ENCODE measurements at places on chromosomes 7 and 10. TPM values are rescaled to one million over a fixed set of nuclear protein-coding genes. Genes with fewer than 3 reads are reported as not detected.

Gene UNC5B
- total RNA-seq: 4.1 TPM

Gene HOXA1
- 0.98 TPM for total RNA-seq

DNA sequence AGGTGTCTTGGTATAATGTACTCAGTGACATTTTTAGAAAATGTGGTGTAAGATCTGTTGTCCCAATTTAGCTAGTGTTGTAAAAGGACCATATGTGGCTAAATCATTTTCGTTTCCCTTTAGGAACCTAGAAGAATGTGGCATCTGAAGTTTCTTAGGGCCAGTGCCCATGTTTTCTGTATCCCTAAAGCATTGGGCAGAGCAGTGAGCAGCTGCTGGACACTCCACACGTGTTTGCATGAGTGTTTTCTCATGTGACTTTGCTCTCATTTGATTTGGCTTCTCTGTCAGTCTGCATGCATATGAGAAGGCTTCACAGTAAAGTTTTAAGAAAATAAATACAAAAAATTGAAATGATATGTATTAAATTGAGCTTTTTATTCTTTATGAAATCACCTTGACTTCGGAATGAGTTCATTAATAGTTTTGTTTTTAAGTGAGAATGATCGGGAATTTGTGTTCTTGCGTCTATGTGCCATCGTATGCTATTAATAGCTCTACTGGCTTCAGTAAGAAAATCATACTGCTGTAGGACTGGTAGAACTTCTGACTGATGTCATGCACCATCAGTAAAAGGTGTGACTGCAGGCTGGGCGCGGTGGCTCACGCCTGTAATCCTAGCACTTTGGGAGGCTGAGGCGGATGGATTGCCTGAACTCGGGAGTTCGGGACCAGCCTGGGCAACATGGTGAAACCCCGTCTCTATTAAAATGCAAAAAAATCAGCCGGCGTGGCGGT is 61.3 kb downstream of the RBM33 start:
- no peak for DNase-seq

DNA sequence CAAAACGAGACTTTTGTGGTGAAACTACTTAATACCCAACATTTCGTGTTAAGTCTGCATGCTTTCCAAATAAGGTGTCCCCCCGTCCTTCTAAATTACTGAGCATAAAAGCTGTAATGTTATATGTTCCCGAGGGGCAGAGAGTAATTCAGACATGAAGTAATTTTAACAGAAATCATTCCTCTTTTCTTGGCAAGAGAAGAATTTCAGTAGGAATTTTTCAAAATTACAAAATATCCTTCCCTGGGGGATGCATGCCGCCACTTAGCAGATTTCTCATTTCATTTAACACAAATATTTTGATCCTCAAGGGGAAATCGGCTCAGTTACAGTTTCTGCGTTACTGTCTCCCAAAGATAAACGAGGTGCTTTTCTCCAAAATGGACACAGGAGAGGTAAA is 213.2 kb upstream of the RHOBTB1 start:
- no peak for DNase-seq

- no peak for DNase-seq
Measured at GRCh38 chr10:22992075-22992474, 64.2 kb downstream of the ARMC3 start.

- DNase-seq: no peak
Measured at GRCh38 chr10:110916554-110917346, 2.2 kb downstream of the BBIP1 start.

DNA sequence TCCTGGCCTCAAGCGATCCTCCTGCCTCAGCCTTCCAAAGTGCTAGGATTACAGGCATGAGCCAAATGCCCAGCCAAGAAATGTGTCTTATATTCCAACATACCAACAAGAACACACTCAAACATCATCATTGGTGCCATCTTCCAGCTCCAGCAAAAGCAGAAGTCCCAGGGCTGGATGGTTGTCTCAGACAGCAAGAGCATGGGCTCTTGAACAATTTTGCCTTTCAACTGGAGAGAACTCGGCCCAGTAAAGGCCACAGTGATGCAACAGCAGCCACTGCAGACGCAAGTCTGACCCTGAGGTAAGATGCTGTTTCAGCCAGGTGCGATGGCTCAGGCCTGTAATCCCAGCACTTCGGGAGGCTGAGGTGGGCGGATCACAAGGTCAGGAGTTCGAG is 52.8 kb upstream of the NFE2L3 start:
- DNase-seq: no peak

DNA sequence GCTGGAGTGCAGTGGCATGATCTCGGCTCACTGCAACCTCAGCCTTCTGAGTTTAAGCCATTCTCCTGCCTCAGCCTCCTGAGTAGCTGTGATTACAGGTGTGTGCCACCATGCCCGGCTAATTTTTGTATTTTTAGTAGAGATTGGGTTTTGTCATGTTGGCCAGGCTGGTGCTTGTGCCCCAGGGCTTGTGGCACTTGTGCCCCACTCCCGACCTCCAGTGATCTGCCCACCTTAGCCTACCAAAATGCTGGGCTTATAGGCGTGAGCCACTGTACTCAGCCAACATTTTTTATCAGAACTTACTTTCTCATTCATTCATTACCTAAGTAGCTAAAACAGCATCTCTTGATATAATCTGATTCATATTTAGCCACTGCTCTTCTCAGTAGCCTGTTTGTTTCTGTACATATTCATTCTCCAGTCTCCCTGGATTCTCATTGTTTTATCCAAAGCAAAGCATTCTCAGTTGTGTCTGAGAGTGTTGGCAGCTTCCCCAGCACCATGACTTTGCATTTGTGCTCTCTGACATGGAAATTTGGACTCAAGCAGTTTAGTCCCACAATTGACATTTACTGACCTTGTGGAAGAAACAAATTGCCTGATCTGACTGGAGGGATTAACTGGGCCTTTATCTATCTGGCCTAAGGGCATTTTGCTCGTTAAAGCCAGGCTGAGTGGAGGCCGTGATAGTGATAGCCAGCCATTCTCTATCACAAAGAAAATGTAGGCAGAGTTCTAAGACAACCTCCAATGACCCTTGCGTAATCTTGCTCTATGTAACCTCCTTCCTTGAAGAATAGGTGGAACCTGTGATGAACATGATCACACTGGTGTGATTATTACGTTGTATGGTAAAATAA is 44.9 kb downstream of the AKR1B15 start:
- DNase-seq: peak; percentile 90

DNA sequence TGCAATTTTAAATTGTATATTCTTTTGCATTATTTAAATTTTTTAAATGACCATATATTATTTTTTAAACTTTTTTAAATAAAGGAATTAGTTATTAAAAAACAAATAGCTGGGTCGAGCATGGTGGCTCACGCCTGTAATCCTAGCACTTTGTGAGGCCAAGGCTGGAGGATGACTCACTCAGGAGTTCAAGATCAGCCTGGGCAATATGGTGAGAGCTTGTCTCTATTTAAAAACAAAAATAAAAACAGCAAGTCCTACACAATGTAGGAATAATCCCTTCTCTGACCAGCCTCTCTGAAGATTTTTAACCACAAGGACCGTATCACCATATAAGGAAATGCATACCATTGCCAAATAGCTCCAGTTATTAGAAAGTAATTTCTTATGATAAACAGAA is 19.6 kb downstream of the NOC3L start:
- no peak for DNase-seq

DNA sequence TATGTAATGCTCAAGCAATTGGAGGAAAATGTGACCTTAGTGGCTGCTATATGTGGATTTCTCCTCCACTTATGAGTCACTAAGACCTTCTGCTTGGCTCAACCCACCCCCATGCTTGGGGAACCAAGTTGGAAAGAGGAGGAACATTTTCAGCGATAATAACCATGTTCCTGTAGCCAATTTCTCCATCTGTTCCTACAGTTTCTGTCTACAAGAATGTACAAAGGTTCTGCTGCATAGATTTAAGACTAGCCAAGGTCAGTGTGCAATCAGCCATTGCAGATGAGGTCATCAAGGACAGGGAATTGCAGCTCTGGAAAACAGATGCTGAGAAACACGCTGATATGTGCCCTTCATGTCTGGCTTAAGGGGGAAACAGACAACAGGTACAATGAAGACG is 5.6 kb upstream of the NRCAM start:
- no peak for DNase-seq

DNA sequence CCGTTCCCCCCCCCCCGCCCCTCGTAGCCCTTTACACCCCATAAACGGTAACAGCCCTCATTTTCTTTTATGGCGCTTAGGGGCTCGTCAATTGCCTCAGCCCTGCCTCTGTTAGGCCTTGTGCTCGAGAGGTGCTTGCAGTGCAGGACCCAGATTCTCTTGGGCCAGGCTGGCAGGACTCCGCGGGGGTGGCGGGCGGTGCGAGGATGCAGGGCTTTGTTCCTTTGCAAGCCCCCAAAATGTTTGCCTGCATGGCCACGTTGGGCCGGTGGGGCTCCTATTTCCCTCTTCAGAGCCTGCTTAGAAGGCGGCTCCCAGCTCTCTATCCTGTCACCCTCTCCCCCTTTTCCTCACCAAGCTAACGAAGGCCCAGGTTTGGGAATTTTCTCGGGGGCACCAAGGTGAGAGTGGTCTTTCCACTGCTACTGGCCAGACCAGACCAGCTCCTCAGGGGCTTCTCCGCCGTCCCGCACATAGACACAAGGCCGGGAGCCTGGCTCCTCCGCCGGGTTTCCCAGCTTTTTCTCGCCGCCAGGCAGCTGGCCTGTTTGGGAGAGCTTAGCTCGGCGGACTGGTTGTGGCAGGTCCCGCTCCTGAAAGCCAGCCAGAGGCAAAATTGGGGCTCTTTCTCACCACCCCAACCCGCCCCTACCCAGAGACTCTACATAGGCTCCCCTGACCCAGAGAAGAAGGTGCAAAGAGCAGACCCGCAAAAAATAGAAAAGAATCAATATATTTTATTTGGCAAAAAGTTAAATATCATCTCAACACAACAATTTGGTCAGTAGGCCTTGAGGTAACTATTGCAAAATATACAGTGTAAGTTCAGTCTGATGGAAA is 3.4 kb downstream of the HOXA9 start:
- peak; percentile 67 for DNase-seq

- DNase-seq: no peak
Measured at GRCh38 chr10:776772-777171, 87.3 kb upstream of the DIP2C start.

GRCh38 chr7:80420876-80421275 is 91.0 kb downstream of the GNAT3 start:
- DNase-seq: no peak

GRCh38 chr10:133474027-133474426 is 20.3 kb downstream of the SCART1 start:
- DNase-seq: no peak

- no peak for DNase-seq
Measured at GRCh38 chr7:73742338-73742752, 3.7 kb upstream of the ABHD11 start.

- DNase-seq: no peak
Measured at GRCh38 chr10:98270073-98270740, 2.2 kb upstream of the LOXL4 start.

GRCh38 chr10:45461034-45461433 is 87.0 kb downstream of the ALOX5 start:
- no peak for DNase-seq

GRCh38 chr7:34652809-34653208 is 5.2 kb upstream of the NPSR1 start:
- no peak for DNase-seq

DNA sequence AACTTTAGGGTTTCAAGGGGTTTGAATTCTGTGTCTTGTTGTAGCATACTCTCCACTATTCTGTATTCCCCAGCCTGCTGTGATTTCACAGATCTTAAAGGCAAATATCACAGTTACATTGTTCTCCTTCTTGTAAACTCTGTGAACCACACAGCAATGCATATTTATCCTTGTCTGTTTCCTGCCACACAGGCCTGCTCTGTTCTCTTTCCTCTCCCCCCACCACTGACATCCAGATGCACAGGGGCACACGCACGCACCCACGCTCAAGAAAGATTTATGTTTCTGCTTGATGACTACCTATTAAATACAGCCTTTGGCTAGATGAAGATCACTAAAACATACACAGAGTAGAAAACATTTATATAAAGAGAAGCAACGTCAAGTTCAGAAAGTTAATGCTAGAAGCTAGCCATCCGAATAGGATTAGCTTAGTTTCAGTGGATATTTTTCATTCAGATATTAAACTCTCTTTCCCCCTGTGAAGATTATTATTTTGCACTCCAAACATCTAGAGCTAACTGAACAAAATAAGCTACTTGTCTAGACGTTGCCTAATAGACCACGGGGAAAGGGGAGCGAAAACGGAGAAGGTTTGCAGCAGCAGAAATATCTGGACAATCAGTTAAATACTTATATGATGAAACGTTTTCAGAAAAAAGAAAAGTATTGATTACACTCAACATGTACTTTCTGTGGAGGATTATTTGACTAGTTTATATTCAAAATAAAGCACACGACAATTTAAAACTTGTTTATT is 193.1 kb upstream of the SEMA3C start:
- DNase-seq: no peak
